ENCODE measurements at places on chromosomes 6 and 20. TPM values are rescaled to one million over a fixed set of nuclear protein-coding genes. Genes with fewer than 3 reads are reported as not detected.

DNA sequence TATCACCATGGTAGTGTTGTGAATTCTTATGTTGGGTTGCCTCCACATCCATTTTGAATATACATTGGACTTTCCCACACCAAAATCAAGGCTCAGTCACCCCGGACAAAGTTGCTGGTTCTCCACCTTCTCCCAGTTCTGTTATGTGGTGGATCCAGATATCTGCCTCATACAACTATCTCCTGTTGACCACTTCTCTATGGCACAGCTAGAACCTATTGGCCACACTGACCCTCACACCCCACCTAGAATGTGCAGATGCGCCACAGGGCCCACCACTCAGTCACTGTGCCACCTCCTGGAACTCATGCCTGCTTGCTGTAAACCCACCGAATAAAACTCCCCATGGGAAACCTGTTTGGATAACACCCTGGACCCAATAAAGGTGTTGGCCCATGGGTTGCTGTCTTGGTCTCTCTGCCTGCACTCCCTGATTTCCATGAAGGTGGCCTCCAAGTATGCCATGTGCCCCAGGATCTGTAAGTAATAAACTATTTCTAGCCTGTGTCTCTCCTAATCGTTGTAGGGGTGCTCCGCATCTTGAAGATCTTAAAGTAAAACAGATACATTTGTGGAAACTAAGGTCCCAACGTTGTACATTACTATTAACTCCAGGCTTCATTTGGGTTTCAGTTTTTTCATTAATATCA is 7.2 kb upstream of the NQO2 start:
- H3K27ac ChIP-seq: no peak overlapping the region
- DNase-seq: no peak
- no peaks in the 10 kb centered on the region for H3K27me3 ChIP-seq
- no peak overlapping the region for H3K4me3 ChIP-seq
- H3K36me3 ChIP-seq: peaks cover 5% of the 10 kb centered on the region

- H3K36me3 ChIP-seq: no peaks in the 10 kb centered on the region
- no peak overlapping the region for H3K4me3 ChIP-seq
- H3K27me3 ChIP-seq: no peaks in the 10 kb centered on the region
- H3K4me1 ChIP-seq: no peaks in the 10 kb centered on the region
- H3K27ac ChIP-seq: no peak overlapping the region
Measured at GRCh38 chr6:11918739-11919605, 93.1 kb upstream of the HIVEP1 start.

DNA sequence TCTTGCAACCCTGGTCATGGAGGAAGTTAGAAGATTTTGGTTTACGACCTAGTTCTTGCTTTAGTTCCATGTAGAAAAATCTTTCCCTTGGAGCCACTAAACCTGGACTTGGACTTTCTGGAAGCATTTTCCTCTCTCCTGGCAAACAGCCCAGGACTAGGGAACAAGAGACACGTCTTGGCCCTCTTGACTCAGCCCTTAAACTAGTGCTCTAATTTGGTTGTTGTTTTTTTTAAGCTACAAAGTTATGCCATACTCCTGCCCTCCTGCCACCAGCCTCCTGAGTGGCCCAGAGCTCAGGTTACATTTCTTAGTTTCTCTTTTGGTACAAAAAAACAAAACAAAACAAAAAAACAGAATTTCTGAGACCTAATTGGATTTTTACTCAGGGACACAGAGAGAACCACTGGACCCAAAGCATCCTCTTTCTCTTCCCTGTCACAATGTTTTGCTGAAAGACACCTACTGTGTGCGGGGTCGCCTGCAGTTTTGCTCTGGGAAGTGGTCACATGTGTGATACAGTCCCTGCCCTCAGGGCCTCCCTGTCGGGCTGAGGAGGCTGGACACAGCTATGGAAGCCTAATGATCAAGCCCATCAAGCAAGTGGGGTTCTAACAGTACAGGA is 32.3 kb upstream of the SCUBE3 start:
- H3K27ac ChIP-seq: no peak overlapping the region
- no peaks in the 10 kb centered on the region for H3K27me3 ChIP-seq
- no peaks in the 10 kb centered on the region for H3K4me1 ChIP-seq
- H3K36me3 ChIP-seq: no peaks in the 10 kb centered on the region

- H3K4me1 ChIP-seq: peaks cover 12% of the 10 kb centered on the region
- H3K4me3 ChIP-seq: no peak within 1 kb of the TSS
- no peak for DNase-seq
- H3K36me3 ChIP-seq: no peaks in the 10 kb centered on the region
- no peaks in the 10 kb centered on the region for H3K27me3 ChIP-seq
Measured at GRCh38 chr6:11110921-11111768, at the start of gene ERVFRD-1. Gene ERVFRD-1, minus strand, starts transcription at chr6:11111725. Its CDS starts 6,415 bp downstream, at chr6:11105310.

- no peak overlapping the region for H3K4me3 ChIP-seq
- H3K27ac ChIP-seq: no peak overlapping the region
- no peak for DNase-seq
- peaks cover 63% of the 10 kb centered on the region for H3K36me3 ChIP-seq
- H3K27me3 ChIP-seq: no peaks in the 10 kb centered on the region
Measured at GRCh38 chr6:150924808-150925589, 59.5 kb downstream of the MTHFD1L start.

Gene OR10C1
- total RNA-seq: not detected

DNA sequence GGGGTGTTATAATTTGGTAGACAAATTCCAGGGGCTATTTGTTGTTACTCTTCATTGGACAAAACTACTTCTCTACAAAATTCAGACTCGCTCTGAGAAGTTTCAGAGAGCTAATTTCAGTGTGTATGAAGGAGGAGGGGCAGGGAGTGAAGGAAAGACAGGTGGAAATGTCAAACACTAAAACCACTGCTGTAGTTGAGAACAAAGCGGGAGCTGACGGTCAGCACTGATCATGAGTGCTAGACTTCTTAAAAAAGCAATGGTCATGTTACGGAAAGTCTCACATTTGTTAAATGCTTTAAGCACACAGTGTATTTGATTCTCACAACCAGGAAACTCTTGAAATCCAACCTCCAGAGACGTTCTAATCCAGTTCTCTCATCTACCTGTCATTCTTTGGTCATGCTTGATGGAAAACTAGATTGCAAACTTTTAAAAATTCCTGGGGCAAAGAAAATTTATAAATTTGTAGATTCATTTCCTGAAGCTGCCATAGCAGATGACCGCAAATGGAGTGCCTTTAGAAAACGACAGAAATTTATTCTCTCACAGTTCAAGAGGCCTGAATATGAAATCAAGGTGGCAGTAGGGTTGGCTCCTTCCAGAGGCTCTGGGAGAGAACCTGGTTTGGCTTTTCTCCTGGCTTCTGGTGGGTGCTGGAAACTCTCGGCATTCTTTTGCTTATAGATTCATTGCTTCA is 100.7 kb upstream of the CARMIL1 start:
- H3K27me3 ChIP-seq: no peaks in the 10 kb centered on the region
- no peaks in the 10 kb centered on the region for H3K36me3 ChIP-seq
- no peak for DNase-seq

DNA sequence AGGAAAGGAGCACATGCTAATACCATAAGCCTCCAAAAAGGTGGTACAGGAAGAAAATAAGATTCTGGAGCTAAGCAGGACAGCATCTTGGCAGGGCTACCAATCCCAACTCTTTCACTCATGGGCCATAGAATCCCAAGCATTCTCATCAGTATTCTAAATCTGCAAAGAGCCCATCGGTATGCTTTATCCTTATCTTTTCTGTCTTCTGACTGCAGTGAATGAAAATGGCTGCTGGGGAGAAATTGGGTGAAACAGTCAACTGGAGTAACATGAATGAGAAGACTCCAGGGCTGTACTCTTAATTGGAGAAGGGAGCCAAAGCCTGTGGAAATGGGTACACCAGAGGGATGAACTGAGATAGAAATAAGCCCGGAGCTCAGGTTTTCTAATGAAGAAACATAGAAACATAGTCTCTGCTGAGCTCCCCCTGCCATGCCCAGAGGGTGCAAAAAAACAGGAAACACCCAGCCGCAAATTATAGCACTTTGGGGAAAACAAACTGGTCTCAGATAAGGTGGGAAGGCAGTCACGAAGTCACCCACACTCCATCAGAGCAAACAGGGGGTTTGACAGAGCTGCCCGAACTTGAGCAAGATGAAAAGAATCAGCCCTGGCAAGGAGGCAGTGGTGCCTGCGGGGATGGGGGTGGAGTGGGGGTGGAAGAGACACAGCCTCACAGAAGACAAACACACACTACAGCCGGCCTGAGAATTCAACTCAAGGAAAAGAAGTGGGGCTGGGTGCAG is 35.4 kb upstream of the E2F3 start:
- H3K4me3 ChIP-seq: no peak overlapping the region
- H3K27me3 ChIP-seq: no peaks in the 10 kb centered on the region
- no peak for DNase-seq
- H3K27ac ChIP-seq: no peak overlapping the region
- no peaks in the 10 kb centered on the region for H3K4me1 ChIP-seq

- H3K4me1 ChIP-seq: peaks cover 2% of the 10 kb centered on the region
- no peak for DNase-seq
- H3K27me3 ChIP-seq: no peaks in the 10 kb centered on the region
- peaks cover 5% of the 10 kb centered on the region for H3K36me3 ChIP-seq
- no peak overlapping the region for H3K4me3 ChIP-seq
- H3K27ac ChIP-seq: no peak overlapping the region
Measured at GRCh38 chr20:48690888-48691287, 136.9 kb downstream of the PREX1 start.

- H3K27me3 ChIP-seq: no peaks in the 10 kb centered on the region
- DNase-seq: no peak
- H3K36me3 ChIP-seq: peaks cover 7% of the 10 kb centered on the region
- H3K4me3 ChIP-seq: no peak overlapping the region
- H3K27ac ChIP-seq: no peak overlapping the region
Measured at GRCh38 chr6:5191222-5191621, 69.5 kb downstream of the LYRM4 start.

DNA sequence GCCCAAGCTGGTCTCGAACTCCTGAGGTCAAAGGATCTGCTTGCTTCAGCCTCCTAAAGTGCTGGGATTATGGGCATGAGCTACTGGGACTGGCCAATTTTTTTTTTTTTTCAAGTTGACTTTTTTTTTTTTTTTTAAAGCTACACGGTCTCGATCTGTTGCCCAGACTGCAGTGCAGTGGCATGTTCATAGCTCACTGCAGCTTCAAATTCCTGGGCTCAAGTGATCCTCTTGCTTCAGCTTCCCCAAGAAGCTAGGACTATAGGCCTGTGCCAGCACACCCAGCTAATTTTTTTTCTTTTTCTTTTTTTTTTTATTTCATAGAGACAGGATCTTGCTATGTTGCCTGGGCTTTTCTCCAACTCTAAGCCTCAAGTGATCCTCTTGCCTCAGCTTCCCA is 59.5 kb downstream of the NCOA3 start:
- peaks cover 10% of the 10 kb centered on the region for H3K4me1 ChIP-seq
- no peak overlapping the region for H3K27ac ChIP-seq
- H3K4me3 ChIP-seq: no peak overlapping the region
- no peaks in the 10 kb centered on the region for H3K27me3 ChIP-seq
- H3K36me3 ChIP-seq: no peaks in the 10 kb centered on the region

GRCh38 chr6:14933183-14933544 is 312.7 kb upstream of the JARID2 start:
- H3K4me3 ChIP-seq: no peak overlapping the region
- H3K27me3 ChIP-seq: no peaks in the 10 kb centered on the region
- DNase-seq: no peak

DNA sequence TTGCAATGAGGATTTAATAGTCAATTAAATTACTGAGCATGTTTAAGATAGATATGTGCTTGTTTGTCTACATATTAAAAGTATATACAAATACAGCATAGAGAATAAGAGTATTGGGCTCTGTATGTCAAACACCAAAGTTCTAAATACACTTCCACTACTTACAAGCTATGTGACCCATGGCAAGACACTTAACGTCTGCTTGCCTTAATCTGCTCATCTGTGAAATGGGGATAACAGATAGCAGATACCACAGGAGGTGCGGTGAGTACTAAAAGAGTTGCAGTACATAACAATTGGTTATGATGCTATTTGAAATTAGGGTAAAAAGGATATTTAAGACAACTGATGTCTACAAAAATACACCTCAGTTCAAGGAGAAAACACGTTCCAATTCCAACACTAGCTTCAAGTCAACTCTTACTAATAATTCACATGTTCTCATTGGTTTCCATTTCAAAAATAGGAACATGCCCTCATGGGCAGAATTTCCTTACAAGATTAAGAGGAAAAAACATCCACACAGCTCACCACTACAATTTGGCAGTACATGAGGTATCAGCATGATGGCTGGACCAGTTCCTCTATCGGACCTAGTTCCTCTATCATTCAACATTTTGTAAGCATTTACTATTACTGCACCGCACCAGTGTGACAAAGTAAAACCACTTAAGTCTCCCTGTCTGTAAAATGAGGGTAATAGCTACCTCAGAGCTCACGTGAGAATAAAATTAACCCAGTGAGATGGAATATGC is 101.1 kb downstream of the SMLR1 start:
- H3K36me3 ChIP-seq: peaks cover 6% of the 10 kb centered on the region
- no peak overlapping the region for H3K4me3 ChIP-seq
- no peak for DNase-seq
- no peak overlapping the region for H3K27ac ChIP-seq

DNA sequence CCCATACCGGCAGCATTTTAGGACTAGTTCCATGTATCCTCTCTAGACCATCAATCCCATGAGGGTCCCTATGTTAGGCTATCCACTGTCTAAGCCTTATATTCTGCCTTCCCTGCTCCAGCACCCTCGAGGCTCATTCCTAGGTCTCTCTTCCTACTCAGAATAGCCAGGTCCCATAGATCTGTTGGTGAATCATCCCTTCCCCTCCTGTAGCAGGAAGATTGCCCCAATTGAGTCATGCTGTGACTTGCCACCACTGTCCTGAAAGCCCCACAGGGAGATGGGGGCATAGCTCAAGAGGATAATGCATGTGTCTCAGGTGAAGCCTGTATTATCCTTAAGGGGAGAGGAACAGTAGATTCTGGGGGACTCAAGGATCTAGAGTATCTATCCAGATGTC is 143.1 kb upstream of the MOCS1 start:
- H3K27ac ChIP-seq: no peak overlapping the region
- no peaks in the 10 kb centered on the region for H3K4me1 ChIP-seq
- H3K4me3 ChIP-seq: no peak overlapping the region
- DNase-seq: no peak

Gene HRH3
- total RNA-seq: 1.8 TPM

DNA sequence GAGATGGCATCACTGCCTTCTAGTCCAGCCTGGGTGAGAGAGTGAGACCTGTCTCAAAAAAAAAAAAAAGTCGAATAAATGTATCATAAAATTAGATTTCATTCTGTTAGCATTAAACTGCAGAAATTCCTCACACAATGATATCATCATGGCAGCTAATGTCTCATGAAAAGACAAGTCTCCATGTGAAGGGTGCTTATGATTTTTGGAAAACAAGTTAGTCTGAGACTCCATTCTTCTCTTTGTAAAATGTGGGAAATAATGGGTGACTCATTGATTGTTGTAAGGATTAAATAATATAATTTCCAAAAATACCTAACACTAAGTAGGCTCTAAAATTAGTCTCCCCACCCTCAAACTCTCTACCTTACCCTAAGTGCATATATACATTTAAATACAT is 49.6 kb upstream of the CDYL start:
- no peak overlapping the region for H3K27ac ChIP-seq
- H3K27me3 ChIP-seq: no peaks in the 10 kb centered on the region
- no peaks in the 10 kb centered on the region for H3K36me3 ChIP-seq
- H3K4me1 ChIP-seq: 0 out of 2 replicates have a peak, but pooled peaks cover 2% of the 10 kb centered on the region
- DNase-seq: no peak

Data from H9 (cell line).